ENCODE measurements at places on chromosomes 16 and 17.

GRCh38 chr16:66146798-66147197 lies 219.7 kb upstream of the CDH5 start:
- DNase-seq, result no peak

- no peak for DNase-seq
Measured at GRCh38 chr17:69620363-69620762, 205.9 kb downstream of the MAP2K6 start.

DNA sequence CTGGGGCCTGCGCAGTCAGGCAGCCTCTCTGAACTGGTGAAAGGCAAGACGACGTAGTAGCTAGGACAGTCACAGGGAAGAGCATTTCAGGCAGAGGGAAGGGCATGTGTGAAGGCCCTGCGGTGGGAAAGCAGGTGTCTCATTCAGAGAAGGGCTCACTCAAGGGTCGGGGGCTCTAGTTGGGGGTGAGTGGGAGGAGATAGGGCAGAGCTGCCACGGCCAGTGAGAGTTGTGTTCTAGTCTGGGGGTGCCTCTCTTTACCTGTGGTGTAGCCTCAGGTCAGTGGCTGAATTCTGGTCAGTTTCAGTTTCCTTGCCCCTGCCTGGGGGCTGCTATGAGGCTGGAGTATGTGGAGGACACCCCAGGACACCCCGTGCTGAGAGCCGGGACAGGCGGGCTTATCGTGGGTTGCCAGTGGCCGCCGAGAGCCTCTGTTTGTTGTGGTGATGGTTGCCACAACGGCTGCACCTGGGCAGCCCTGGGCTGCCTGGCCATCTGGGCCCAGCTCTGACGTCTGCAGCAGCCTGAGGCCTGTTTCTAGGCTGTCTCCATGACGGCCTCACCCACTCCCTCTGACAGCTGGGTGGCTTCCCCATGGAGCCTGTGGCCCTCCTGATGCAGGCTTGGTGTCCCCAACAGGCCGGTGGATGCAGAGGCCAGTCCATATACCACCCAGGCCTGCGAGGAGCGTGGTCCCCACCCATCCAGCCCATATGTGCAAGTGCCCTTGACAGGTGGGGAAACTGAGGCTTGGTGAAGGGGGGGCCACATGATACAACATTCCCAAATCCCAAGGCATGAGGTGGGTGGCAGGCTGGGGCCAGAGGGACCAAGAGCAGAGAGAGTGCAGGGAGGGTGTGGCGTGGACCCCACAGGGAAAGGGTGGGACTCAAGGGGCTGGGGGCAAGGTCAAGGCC lies 10.8 kb downstream of the MAP2K3 start:
- DNase-seq, result no peak

DNA sequence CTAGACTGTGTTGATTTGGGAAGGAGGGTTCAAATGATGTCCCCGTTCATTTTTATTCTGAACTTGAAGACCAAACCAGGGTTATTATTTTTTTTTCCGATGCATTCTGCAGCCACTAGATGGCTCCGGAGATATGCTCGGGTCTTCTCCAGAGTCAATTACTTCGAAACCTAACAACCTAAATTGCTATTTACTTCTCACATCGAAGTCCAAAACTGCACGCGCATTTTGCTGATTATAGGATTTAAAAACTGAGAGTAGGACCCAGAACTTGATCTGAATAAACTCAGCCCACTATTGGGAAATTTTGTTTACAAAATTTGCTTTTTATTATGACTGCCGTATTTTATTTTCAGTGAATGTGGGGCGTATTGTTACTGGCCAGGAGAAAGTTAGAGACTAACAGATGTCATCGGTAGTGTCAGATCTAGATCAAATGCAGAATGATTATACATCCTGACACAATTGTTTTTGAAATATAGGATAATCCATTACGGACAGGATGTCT lies 263.8 kb downstream of the HS3ST3A1 start:
- no peak for DNase-seq

DNA sequence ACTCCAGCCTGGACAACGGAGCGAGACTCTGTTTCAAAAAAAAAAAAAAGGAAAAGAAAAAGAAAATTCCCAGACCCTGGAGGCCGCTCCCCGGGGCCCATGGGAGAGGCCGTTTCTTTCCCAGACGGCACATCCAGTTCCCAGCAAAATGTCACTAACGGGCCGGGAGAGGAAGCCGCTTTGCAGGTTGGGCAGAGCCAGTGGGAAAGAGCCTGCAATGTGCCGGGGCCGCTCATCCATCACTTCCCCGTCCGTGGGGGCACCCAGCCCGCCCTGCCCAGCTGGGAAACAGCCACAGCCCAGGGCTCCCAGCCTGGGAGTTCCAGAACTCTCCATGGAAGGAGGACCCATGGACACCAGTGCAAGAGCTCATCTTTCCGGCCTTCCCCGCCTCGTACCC lies 41.8 kb upstream of the PABPN1L start:
- DNase-seq, result no peak

DNA sequence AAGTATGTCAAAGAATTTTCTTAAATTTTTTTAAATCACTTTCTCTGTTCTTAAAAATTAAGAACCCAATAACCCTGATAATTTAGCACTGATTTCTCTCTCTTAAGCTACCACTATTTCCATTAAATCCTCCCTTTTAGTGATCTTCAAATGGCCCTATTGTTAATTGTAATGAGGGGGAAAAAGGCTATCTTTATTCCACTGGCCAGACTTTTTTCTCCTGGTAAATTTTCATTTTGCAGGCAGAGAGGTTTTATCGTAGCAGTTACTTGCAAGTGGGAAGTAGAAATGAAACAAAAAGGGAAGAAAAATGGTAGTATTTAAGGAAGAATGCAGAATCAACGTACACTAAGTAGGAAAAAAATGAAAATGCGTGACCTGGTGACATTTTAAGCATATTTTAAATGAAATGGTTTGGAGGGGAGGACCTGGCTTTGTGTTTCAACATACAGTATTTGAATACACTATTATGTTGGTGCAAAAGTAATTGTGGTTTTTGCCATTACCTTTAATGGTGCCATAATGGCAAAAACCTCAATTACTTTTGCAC lies 224.9 kb downstream of the TANC2 start:
- DNase-seq, result no peak

GRCh38 chr17:57945996-57946797 lies 9.0 kb downstream of the CUEDC1 start:
- DNase-seq, result no peak

GRCh38 chr16:57377080-57377841 lies 5.0 kb downstream of the CX3CL1 start:
- no peak for DNase-seq

- DNase-seq, result no peak
Measured at GRCh38 chr17:6761779-6762178, 5.9 kb downstream of the XAF1 start.

DNA sequence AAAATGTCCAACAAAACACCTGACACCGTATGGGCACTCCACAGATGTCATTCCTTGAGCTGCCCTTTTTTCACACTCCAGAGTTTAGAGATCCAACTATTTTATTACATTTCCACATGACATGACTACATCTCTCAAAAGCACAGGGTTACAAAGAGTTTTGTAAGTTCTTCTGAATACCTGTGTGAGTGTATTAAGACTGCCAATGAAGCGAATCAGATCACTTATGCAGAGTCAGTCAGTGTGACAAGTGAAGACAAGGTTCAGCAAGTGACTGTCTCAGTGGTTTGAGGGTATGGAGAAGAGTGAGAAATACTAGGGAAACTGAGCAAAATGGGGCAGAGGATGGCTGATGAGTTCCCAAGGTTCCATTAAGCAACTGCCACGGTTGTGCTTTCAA lies 8.4 kb downstream of the SDR42E1 start:
- DNase-seq, result no peak

DNA sequence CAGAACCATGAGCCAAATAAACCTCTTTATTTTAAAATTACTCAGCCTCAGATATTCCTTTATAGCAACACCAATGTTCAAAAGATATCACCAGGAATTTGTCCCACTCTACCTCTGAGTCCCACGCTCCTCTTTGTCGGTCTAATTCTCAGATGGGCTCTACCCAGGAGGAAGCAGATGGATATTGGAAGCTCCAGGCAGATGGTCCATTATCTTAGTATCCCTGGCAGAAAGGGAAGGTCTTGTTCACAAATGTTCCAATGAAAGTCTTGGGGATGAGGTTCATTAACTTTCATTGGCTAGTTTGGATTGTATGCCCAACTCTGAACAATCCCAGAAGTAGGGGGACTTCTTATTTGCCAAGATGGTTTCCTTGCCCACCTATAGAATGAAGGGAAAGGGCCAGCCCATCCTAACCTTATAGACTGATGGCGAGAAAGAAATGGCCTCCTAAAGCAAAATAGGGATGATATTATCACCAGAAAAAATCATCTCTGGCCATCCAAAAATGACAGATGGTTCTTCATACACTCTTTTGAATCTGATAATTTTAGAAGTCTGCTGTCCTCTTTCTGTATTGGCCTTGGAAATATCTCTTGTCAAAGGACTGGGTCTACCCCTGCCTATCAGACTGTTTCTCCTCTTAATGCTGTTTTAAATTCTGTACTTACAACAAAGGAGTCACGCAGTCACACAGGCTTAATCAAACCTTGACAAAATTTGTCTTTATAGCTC lies 21.3 kb upstream of the ELAC2 start:
- DNase-seq, result no peak

GRCh38 chr17:55161935-55162555 lies 102.7 kb upstream of the HLF start:
- DNase-seq, result no peak

DNA sequence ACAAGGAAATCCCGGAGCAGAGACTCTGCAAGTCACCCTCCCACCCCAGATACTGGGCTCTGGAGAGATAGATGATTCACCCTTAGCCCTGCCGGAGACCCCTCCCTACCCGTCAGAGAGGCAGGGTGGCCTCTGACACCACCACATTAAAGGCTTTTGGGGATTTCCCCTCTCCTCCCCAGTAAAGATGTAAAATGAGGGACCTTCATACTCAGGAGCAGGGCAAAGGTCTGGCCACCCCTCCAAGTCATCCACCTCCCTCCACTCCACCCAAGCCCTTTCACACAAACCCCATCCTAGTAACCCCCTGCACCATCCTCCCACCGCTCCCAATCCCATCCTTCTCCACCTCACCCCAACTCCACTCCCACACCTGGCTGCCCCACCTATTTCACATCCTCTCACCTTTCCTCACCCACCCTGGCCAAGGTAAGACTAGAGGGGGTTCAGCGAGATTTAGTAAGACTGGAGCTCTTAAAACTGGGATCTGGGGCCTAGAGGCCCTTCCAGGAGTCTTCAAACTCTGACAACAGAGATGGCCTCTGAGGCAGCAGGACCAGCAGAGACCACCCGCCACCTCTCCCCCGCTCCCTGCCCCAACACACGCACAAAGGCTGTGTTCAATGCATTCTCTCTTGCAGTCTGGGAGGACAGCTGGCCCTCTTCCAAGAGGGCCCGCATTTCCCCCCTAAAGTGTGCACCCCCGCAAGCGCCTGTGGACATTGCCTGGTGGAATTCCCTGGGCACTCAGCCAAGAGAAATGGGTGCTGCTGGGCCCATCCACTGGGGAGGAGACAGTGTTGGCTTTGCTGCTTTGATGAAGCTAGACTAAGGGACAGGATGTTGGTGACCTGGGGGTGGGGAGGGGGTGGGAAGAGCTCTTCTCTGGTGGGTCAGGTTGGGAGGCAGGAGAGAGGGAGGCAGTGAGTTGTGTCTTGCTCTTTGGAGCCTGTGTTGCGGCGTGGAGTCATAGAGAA lies 1.1 kb downstream of the ABAT start:
- DNase-seq, result peak; percentile 46

DNA sequence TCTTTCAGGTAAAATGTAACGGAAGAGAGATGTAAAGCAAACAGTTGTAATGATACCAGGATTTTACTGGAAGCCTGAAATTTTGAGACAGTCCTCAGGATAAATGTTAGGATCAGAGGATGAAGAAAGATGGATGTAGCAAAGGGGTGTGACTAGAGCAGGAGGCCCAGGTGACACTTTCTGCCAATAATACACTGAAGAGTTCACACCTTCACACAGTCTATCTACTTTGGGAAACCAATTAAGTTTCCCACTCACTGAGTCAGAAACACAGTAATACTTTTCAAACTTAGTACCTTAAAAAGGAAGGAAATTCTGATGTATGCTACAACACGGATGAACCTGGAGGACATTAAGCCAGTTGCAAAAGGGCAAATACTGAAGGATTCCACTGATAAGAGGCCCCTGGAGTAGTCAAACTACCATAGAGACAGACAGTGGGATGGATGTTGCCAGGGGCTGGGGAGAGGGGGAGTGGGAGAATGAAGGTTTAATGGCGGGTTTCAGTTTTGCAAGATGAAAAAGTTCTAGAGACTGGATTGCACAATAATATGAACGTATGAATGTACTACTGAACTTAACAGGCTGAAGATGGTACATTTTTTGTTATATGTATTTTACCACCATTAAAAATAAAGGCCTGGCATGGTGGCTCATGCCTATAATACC lies 62.3 kb downstream of the CYTH1 start:
- no peak for DNase-seq

- DNase-seq, result no peak
Measured at GRCh38 chr16:53925107-53925410, 221.1 kb downstream of the FTO start.

DNA sequence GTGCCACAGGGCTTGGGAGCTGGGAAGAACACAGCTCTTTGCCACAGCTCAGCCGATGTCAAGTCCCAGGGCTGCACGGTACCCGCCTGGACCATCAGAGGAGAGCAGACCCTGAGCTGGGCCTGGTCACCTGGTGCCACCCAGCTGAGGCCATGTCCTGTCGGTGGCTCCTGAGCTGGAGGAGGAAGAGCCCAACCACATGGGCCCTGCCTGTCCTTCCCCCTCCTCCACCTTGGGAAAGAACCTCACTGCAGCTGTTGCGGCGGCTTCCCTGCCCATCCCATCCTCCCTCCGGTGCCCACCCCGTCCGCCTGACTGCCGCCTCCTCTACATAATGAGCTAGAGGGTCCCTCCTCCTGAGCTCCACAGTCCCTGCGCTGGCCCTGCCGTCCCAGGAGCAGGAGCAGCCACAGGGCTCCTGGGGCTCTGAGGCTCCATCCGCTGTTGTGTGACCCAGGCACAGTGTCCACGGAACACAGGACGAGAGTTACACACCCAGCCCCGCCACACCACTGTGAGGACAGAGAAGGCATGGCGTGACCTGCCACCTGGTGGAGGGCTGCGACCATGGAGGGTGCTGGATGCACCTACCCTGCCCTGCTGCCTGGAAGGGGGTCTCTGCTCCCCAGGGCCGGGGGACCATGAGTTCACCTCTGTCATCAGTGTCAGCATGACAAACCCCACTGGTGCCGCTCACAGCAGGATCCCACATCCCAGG lies 21.4 kb upstream of the CHMP6 start:
- DNase-seq, result peak; percentile 54

DNA sequence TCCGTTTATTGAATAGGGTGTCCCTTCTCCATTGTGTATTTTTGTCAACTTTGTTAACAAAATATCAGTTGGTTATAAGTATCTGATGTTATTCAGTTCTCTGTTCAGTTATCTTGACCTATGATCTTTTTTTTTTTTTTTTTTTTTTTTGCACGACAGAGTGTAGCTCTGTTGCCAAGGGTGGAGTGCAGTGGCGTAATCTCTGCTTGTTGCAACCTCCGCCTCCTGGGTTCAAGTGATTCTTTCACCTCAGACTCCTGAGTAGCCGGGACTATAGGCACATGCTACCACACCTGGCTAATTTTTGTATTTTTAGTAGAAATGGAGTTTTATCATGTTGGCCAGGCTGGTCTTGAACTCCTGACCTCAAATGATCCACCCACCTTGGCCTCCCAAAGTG lies 215.8 kb downstream of the BCAS3 start:
- no peak for DNase-seq

- DNase-seq, result no peak
Measured at GRCh38 chr17:50174444-50174843, 8.6 kb downstream of the SGCA start.

Measured in activated T-cell treated with anti-CD3 and anti-CD28 coated beads, Interleukin-2, amount 50 U/mL, for 1 hour (primary cell).